Activated CD4-positive, alpha-beta T cell treated with anti-CD3 and anti-CD28 coated beads for 1 hour (primary cell): ENCODE measurements at places on chromosomes 2 and 18.

GRCh38 chr2:147639386-147639785 is 205.4 kb upstream of the ACVR2A start:
- no peak for DNase-seq

DNA sequence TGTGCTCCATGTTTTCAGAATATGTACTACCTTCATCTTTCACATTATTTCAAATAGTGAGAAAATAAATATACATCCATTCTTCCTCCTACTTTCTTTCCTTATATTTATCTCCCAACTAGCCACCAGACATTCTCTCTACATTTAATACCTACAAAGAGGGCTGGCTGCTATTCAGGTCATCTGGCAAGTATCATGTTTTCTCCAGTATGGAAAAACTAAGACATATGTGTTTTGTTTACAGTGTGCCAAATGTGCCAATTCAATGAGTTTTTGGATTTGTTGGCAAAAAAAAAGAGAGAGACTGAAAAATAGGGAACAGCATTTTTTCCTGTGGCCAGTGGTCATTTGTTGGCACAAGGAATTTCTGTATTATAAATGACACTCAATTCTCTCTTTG is 1207.3 kb downstream of the DPP10 start:
- DNase-seq, result no peak

DNA sequence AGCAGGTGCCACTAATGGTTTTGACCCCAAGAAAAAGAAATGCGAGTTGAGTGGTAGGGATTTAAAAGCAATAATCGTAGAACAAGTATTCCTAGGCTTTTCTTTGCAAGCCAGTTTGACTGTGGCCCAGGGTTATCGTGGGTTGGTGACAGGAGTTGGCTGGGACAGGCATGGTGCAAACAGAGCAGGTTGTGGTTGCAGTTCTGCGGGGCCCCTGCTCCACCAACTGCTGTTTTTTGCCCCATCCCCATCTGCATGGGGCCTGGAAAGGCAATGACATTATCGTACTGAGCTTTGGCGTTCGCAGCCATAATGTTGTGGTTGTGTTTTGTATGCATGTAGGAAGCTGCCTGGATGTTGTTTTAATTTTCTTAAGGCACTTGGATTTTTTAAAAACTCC is 274.0 kb downstream of the TSN start:
- DNase-seq, result no peak

GRCh38 chr2:158518084-158518483 is 61.3 kb downstream of the PKP4 start:
- DNase-seq, result no peak

DNA sequence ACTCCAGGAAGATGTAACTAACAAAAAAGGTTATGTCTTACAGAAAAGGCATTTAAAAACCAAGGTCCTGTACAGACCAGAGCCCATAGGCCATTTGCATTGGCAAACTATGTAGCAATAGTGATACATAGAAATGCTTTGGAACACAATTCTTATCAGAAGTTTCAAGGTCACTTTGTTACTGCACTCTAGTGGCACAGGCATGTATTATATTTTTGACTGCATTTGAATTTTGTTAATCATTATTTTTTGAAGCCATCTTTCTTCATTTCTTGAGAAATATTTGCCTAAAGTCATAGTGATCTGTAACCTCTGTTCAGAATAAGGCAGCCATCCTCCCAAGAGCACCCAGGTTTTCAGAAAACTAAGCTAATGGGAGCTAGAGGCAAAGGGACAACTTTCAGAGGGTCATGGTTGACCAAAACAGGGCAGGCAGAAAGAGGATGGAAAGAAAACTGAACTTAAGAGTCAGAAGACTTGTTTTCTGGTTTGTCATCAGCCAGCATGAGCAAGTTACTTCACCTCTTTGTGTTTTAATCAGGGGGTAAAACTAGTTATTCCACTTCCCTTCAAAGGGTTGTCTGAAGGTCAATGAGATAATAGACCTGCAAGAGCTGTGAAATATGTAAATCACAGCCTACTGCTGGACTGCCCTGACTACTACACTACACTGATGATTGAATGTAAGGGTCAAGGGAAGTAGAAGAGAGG is 41.5 kb downstream of the SLC38A11 start:
- no peak for DNase-seq

GRCh38 chr18:13570216-13570615 is 156.1 kb downstream of the FAM210A start:
- no peak for DNase-seq

DNA sequence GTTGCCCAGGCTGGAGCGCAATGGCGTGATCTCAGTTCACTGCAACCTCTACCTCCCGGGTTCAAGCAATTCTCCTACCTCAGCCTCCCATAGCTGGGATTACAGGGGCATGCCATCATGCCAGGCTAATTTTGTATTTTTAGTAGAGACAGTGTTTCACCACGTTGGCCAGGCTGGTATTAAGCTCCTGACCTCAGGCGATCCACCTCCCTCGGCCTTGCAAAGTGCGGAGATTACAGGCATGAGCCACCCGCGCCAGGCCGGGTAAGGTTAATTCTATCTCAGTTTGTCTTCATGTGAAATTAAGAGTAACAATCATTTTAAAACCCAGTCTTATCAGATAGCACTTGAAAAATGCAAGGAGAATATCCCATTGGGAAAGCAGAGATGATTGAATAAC is 1681.7 kb upstream of the DDX18 start:
- no peak for DNase-seq

DNA sequence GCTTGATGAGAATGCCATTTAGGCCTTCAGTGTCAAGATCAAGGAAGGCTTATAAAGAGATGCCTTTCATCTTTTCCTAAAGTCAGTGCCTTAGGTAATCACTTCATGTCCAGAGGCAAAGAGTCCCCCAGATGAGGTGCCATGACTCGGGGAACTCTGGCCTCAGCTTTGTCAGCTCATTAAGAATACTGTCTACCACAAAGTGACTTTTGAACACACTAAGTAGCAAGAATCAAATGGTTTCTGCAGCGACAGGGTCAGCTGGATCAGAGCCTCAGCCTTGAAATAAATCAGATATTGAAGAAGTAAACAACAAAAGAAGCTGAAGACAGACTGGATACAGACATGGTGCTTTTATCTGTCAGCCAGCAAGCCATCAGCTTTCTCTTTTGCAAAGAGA is 120.1 kb upstream of the SLC39A10 start:
- DNase-seq, result no peak

DNA sequence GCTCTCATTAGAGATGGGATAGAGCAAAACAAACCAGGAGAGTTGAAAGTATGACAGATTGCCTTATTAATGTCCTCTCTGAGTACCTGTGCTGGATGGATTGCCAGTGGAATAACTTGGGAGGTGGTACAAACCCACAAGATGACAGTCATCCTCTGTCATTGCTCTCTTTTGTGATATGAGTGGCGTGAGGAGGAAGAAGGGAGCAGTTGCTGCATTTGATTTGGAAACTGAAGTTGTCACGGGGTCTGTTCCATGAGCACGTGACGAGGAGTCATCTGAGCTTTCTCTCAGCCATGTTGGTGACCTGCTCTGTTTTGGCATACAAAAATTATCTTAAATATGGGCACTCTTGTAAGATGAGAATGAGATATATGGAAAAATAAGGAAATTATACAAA is 204.9 kb downstream of the FAM210A start:
- DNase-seq, result no peak

GRCh38 chr2:235639885-235640284 is 146.0 kb downstream of the AGAP1 start:
- no peak for DNase-seq

DNA sequence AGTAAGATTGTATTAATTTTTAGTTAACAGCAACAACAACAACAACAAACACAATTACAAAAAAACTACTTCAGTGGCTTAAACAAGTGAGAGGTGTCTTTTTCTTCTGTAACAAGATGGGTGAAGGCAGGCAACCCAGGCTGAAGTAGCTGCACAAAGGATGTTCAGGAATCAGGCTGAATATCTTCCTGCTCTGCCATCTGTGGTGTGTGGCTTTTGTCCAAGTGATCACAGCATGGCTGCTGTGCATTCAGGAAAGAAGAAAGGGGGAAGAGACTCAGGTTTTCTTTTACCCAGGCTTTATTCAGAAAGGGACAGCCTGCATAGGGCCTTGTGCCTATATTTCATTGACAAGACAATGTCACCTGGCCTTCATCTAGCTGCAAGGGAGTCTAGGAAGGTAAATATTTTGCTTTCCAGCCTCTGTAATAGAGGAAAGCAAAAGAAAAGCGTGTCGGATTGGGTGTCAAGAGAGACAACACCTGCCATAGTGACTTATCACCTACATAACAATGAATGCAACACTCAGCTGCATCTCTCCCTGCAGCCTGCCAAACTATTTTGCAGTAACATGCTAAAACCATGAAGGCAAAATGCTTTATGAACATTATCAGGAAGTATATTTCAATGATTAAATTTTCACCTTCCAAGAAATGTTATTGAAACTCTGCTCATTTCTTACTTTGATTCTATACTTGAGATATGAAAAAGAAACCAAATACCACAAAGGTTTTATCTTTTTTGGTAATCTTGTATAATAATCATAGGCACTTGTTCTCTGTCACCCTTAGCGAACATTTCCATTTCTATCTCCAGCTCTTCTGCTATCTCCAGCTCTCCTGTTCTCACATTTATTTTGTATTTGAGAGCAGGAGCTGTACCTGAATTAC is 14.6 kb downstream of the G6PC2 start:
- no peak for DNase-seq

DNA sequence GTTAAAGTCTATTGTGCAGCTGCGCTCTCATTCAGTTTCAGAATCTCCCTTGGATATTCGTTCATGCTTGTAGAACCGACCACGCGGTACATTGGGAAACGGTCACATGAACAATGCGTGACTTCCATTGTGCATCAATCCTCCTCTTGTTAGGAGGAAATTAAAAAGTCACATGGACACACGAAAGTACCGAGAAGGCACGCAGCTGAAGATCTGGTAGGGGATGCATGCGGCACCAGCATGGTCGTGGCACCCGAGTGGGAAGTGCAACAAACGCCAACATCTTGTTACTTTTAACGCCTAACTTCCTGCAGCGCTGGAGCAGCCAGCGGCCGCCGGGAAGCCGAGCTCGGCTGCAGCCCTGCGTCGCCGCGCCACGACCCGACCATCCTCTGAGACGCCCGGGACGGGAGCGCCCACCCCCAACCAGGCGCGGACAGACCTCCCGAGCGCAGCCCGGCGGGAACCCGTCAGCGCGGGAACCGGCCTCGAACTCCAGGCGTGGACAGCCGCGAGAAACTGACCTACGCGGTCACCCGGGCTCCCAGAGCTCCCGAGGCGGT is 412 bp downstream of the OSBPL1A start:
- no peak for DNase-seq

GRCh38 chr2:179297927-179298326 is 33.3 kb upstream of the SESTD1 start:
- DNase-seq, result no peak

- no peak for DNase-seq
Measured at GRCh38 chr18:62847081-62847480, 131.7 kb downstream of the PHLPP1 start.

- DNase-seq, result no peak
Measured at GRCh38 chr2:21299411-21299810, 175.6 kb downstream of the TDRD15 start.

DNA sequence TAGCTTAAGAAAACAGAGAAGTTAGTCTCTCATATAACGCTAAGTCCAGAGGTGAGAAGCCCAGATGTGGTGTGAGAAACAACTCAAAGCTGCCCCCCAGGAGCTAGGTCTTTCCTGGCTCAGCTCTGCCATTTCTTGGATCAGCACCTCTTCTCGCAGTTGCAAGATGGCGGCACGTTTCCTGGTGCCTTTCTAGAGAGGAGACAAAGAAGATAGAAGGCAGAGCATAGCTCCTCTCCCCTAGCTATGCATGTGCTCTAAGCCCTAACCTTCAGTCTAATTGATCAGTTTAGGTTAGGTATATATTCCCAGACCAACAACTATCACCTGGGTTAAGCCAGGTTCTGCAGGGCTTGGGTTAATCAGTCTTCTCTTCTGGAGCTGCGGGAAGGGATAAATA is 119.5 kb upstream of the RAB12 start:
- no peak for DNase-seq

GRCh38 chr2:7633566-7634153 is 716.4 kb downstream of the RNF144A start:
- no peak for DNase-seq

DNA sequence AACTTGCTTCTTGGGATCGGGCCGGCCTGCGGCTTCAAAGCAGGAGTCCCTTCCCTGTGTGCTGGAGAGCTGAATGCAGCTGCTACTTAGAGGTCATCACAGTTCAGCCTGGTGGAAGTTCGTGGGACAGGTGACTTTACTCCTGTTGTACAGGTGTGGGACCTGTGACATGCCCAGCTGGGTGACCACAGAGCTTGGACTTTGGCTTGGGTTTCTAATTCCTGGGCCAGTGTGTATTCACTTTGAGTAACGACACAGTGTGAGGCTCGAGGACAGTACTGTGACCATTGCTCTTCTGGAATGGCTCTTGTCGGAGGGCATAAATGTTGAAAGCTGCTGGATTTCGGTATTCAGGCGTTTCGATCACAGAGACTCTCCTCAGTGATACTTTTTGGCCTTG is 114.5 kb downstream of the STPG4 start:
- no peak for DNase-seq

GRCh38 chr2:144990661-144991060 is 470.7 kb upstream of the ZEB2 start:
- DNase-seq, result no peak

DNA sequence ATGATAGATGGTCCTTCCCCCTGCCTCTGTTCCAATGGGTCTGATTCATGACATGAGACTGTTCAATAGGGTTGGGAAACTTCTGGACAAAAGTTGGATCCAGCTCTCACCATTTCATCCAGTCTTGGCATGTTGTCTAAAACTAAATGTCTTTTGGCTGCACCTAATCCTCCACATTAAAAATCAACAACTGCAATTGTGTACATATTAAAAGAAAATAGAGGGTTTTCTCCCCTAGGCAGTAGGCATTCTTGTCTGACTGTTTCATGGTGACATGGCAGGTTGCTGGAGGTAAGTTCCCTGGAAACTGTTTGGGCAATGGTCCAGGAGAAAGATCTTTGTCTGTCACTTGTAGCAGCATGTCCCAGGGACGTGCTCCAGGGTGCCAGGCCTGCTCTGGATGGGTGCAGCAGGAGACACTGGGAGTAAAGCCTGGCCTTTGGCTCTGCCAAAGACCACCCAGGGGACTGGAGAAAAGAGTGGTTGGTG is 135.8 kb downstream of the TCF4 start:
- no peak for DNase-seq

DNA sequence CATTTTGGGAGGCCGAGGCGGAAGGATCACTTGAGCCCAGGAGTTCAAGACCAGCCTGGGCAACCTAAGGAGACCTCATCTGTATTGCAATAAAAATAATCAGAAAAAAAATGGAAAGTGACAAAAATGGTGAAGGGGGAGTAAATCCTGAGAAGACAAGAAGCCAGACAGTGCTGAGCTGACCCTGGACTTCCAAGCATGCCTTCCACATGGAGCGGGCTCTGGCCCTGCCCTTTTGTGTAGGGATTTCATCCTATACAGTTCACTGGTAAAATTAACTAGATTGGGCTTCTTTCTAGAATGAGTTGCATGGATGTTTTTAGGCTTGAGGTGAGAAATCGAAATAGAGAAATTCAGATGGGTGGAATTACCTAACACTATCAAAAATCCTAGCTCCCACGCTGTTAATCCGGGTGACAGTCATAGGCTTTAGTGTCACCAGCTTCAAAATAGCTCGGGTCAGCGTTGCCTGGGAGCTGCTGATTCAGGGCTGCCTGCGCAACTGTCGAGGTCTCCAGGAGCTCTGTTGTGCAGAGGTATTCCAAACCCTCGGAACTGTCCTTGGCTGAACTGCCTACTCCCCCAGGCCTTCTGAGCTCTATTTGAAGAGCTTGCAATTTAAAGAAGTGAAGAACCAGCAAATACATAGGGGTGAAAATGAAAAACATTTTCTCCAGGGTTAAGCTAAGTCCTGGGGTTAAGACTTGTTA is 21.5 kb upstream of the ZNF532 start:
- DNase-seq, result no peak

- no peak for DNase-seq
Measured at GRCh38 chr2:8234757-8235374, 447.0 kb upstream of the ID2 start.
